ENCODE measurements at places on chromosomes 1 and 21. TPM values are rescaled to one million over a fixed set of nuclear protein-coding genes. Genes with fewer than 3 reads are reported as not detected.

Gene MEX3A
- total RNA-seq = not detected

- no peaks in the 10 kb centered on the region for H3K36me3 ChIP-seq
- no peak for DNase-seq
- H3K4me3 ChIP-seq = no peak overlapping the region
- no peak overlapping the region for H3K27ac ChIP-seq
Observed at GRCh38 chr21:45347048-45347711, 57.8 kb upstream of the COL18A1 start.

GRCh38 chr1:115067161-115067859 lies 22.0 kb downstream of the TSPAN2 start:
- no peak overlapping the region for H3K4me3 ChIP-seq
- H3K36me3 ChIP-seq = no peaks in the 10 kb centered on the region
- no peak overlapping the region for H3K27ac ChIP-seq
- H3K27me3 ChIP-seq = no peaks in the 10 kb centered on the region
- no peak for DNase-seq

GRCh38 chr1:175841738-175842187 lies 98.4 kb upstream of the TNR start:
- no peaks in the 10 kb centered on the region for H3K36me3 ChIP-seq
- no peak for DNase-seq
- H3K27ac ChIP-seq = no peak overlapping the region
- no peaks in the 10 kb centered on the region for H3K4me1 ChIP-seq

All from CD4-positive, CD25-positive, alpha-beta regulatory T cell (primary cell).